A549 treated with dexamethasone at 1 μM for 4 hours (cell line): ENCODE measurements at places on chromosomes 2 and 18. TPM values are rescaled to one million over a fixed set of nuclear protein-coding genes. Genes with fewer than 3 reads are reported as not detected.

Gene DPYSL5
- total RNA-seq = 3.6 to 6.4 TPM (median 5.2 TPM) in 5 replicates

Gene ALKAL2
- not detected in 5 replicates for total RNA-seq

Gene KLHL30
- total RNA-seq = 0.15 to 0.27 TPM (median 0.21 TPM) in 5 replicates

Gene C2orf72
- total RNA-seq = 5.9 to 8.1 TPM (median 6.6 TPM) in 5 replicates

Gene MC2R
- not detected in 5 replicates for total RNA-seq

Gene ZRANB3
- 5.2 to 6.3 TPM (median 5.7 TPM) in 5 replicates for total RNA-seq

Gene WNT6
- 0.11 to 0.26 TPM (median 0.22 TPM) in 5 replicates for total RNA-seq

Gene UGT1A8
- total RNA-seq = 0.06 to 0.07 TPM (median 0.06 TPM) in 3 of 5 replicates, not detected in the others

Gene VSNL1
- not detected in 5 replicates for total RNA-seq

Gene GCFC2
- 11.7 to 15.9 TPM (median 13.3 TPM) in 5 replicates for total RNA-seq

Gene ANKRD62
- not detected in 5 replicates for total RNA-seq
